ENCODE measurements at places on chromosomes 12 and 14. TPM values are rescaled to one million over a fixed set of nuclear protein-coding genes. Genes with fewer than 3 reads are reported as not detected.
A peak's percentile ranks its signal among the peaks of the same experiment; 100 is the strongest.

The SPSB2 gene
- 4.3 TPM for polyA plus RNA-seq

The TAS2R20 gene
- 0.36 TPM for polyA plus RNA-seq

The MYH6 gene
- polyA plus RNA-seq: not detected

The MYO1A gene
- not detected for polyA plus RNA-seq

The OTUB2 gene
- 1.1 TPM for polyA plus RNA-seq

The TMEM63C gene
- polyA plus RNA-seq: not detected

The STAC3 gene
- polyA plus RNA-seq: 0.80 TPM

The SELPLG gene
- 10.8 TPM for polyA plus RNA-seq

- DNase-seq: peak; percentile 65
Measured at GRCh38 chr14:31930493-31931240, 146.4 kb upstream of the ARHGAP5 start.

- no peak for DNase-seq
Measured at GRCh38 chr12:65259501-65259900, 19.0 kb upstream of the MSRB3 start.

GRCh38 chr14:104216457-104216856 is 78.1 kb downstream of the KIF26A start:
- no peak for DNase-seq

DNA sequence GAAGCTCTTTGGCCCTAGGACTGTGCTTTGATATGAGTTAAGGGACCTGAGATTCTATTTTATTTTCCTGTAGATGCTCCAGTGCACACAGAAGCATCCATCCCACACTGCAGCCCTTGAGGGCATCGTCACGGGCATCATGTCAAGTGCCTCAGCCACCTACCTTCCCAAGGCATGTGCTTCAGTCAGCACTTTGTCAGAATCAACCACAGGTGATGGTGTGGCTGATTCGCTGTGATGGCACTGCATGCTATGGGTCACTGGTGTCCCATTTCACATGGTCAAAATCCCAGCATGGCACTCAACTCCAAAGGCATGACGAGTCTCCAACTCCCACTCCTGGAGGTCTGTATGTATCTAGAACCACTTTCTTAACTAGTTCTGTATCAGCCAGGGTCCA is 100.8 kb downstream of the AACS start:
- no peak for DNase-seq

GRCh38 chr12:62044450-62045135 is 215.6 kb upstream of the USP15 start:
- DNase-seq: no peak

GRCh38 chr14:89477391-89477790 is 60.4 kb upstream of the FOXN3 start:
- DNase-seq: no peak

DNA sequence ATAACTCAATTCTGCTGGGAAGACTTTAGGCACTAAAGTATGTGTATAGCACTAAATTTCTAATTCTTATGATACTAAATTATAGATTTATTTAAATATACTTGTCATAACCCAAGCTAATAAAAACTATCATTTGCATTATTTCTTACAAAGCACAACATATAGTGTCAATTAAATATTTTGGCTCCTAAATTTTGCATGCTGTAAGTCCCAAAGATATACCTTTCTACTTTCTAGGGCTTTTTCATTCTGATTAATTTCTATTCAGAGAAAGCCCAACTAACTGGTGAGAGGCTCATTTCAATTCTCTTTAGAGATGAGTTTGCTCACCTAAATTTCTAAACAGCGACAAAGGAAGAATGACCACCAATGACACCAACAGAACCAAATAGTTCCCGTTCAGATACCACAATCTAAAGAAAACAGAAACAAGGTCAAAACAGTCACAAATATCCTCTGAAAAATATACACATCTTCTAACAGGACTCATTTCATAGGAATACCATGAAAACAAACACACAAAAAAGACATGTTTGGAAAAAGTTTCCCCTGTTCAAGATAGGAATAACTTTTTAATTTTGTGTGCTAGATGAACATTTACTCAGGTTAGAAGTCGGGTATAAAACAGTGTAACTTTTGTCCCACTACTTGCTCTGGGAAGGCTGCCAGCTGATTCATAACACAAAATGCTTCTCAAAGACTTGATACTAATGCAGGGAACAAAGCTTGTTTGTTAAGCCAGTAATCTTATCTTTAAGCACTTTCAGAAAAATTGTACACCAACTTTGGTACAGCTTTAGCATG is 7.6 kb downstream of the SLC38A2 start:
- DNase-seq: peak; percentile 85

DNA sequence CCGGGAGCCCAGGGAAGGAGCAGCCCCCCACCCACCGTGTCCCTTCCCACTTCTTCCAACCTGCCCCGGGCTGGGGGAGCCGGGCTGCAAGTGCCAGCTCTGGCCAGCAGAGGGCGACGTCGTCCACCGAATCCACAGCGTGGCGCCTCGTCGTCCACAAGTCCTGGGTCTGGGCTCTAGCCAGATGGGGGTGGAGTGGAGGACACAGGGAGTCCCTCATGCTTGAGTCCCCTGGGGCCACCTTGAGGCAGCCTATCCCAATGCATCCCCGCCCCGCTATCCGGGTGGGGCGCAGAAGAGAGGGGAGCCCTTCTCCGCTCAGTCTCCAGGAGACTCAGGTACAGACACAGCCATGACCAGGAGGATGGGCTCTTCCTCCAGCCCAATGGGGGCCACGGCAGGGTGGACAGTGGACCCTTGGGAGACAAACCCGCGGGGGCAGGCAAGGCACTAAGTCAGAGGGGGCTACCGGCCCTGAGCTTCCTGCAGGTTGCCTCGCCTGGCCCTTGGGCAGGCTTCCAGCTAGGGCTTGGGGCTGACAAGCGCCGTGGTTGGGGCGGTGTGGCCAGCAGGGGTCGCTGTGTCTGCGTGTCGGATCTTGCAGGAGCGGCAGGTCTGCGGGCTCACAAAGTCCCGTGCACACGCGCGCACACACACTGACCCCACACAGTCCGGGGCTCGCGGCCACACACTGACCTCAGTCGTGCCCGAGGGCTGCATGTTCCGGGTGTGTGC is 5.5 kb downstream of the AQP5 start:
- DNase-seq: peak; percentile 78

GRCh38 chr14:104917993-104918392 is 6.7 kb upstream of the PLD4 start:
- no peak for DNase-seq

Data from IMR-90 (cell line).